ENCODE measurements at places on chromosomes 5 and 9. TPM values are rescaled to one million over a fixed set of nuclear protein-coding genes. Genes with fewer than 3 reads are reported as not detected.

Gene URM1
- total RNA-seq: 30.5 TPM

Gene SLC34A1
- total RNA-seq: 0.43 TPM

Gene CCNO
- 1.2 TPM for total RNA-seq

Gene EPB41L4A
- total RNA-seq: 3.6 TPM

Gene GFPT2
- 0.48 TPM for total RNA-seq

Gene ZDHHC11B
- total RNA-seq: 0.24 TPM

Gene PDGFRB
- total RNA-seq: under 0.01 TPM

Gene ECSCR
- not detected for total RNA-seq

Gene PCDHB5
- total RNA-seq: 0.64 TPM

Gene IFNK
- total RNA-seq: not detected

Gene ANKRD18B
- total RNA-seq: 16.6 TPM
